ENCODE measurements at places on chromosomes 1 and 21.

DNA sequence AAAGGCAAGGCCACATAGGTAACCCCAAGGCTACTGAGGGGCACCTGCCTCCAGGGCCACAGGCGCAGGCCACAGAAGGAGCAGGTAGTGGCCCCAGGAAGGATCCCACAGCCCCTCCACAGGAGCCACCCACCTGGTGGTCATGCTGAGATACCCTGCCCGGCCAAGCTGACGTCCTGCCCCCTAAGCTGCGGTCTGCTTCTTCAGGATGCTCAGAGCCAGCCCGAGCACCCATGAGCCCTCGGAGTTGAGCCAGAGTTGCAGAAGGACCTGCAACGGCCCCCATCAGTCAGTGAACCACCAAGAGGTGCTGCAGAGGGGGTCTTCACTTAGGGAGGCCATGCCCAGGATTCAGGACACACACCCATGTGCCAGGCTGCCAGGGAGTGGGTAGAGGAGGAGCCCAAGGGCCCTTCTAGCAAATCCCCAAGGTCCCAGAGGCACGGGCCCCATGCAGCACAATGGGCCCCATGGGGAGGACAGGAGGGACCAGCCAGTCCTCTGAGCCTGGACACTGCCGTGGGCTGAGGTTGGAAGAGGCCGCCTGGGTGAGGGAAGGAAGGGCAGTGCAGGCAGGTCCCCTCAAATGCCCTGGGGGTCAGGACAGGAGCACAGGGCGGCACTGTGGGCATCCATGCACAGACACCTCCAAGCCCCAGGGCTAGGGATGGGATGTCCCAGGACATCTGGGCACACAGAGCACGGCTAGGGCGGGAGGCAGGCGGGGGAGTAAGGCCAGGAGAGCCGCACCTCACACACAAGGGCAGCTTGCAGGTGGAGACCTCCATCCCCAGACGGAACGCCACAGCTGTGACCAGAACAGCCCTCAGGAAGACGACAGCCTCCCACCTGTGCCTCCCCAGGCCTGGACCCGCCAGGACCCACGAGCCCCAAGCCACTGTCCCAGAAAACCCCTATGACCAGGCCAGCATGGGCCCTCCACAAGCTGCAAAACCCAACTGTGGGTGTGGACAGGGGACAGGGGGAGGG lies 20.5 kb downstream of the WNT9A start:
- DNase-seq: no peak

DNA sequence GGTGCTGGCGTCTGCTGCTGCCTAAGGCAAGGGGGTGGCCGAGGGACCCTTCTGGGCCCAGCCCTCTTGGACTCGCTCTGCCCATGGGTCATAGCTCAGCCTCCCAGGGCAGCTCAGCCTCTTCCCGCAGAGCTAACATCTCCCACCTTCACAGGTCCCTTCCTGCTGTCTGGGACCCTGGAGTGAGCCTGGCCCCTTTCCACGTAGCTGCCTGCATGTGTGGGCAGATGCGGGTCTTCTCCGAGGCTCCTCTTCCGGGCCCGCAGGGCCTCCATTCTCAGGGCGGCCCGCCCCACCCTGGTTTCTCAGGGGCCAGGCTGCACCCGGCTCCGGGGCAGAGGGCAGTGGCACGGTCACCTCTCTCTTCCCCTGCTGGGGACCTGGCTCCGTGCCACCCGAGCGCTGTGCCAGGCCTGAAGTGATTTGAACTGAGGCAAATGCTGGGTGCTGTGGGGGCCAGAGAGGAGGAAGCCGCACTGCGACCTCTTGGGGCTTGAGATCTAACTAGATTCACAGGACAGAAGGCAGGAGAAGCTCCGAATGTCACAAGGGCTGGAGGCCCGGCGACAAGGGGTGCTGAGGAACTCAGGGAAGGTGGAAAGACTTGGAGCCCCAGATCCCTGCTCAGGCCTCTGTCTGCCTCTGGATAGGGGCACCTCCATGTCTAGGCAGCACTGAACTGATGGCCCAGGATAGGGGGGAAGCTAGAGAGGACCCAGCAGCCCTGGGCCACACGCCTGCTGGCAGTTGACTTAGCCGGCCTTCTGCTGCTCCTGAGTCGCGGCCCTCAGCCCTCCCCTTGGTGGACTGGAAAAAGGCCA lies 40.7 kb downstream of the COQ8A start:
- no peak for DNase-seq

DNA sequence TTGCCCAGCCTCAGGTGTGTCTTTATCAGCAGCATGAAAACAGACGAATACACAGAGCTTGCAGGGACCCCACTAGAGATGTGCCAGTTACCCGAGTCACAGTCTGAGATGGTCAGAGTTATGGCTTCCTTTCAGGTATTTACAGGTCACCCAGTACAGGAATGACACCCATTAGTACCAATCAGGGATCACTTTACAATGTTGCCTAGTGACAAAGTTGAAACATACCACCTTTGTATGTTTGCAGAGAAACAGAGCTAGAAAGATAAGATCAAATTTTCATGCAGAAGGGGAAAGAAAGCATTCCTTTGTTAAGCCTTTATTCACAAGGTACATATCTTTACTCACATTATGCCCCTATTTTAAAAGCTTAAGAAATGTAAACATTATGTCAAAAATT lies 137.6 kb downstream of the RGS7 start:
- no peak for DNase-seq

- DNase-seq: no peak
Measured at GRCh38 chr1:164692420-164692819, 133.4 kb downstream of the PBX1 start.

DNA sequence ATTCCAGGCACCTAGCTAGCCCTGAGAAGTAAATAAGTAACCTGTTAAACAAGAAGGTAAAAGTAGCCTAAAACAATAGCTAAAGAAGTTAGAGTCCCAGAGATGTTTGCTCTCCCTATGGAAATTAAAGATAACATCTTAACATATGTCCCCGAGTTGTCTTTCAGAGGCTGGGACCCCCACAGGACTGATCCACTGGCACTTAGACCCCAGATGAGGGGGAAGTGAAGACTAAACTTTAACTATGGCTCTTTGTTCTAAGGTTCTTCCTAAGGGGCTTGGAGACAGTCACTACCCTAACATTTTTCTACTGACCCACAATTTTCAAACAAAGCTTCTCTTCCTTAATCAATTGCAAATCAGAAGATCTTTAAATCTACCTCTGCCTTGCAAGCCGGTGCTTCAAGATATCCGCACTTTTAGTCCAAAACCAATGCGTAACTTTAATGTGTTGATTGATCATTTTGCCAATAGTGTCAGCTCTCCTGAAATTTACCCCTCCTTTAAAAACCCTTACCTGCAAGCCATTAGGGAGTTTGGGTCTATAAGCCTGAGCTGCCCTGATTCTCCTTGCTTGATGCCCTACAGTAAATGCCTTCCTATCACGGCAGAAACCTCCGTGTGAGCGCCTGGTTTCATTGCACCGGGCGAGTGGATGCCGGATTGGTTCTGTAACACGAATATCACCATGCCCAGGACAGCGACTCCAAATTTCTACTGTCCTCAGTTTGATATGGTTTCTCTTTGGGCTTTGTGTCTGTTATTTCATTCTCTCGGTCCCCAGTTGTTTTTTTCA lies 404.4 kb downstream of the SIPA1L2 start:
- DNase-seq: no peak

GRCh38 chr1:181429462-181429861 lies 53.9 kb upstream of the CACNA1E start:
- no peak for DNase-seq

DNA sequence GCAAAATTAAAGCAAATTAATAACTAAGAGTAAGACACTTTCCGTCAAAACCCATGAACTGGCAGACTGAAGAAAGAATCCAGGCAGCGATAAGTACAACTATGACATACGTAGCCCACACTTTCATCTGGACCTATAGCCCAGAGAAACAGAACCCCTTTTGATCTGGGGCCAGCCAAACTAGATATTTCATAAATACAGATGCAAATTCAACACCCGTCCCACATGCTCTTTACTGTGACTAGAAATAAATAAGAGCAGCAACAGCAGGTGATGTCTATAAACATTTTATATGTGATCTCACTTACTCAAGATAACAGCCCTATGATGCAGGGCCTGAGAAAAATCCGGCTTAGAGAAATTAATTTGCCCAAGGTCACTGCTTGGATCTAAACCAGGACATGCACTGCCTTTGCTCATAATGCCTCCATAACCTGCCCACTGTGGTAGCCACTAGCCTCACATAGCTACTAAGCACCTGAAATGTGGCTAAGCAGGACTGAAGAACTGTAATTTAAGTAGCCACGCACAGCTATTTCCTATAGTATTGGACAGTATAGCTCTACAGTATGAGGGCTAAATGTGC lies 130.2 kb downstream of the TGFBR3 start:
- no peak for DNase-seq

- no peak for DNase-seq
Measured at GRCh38 chr1:174975764-174976163, 24.0 kb upstream of the CACYBP start.

DNA sequence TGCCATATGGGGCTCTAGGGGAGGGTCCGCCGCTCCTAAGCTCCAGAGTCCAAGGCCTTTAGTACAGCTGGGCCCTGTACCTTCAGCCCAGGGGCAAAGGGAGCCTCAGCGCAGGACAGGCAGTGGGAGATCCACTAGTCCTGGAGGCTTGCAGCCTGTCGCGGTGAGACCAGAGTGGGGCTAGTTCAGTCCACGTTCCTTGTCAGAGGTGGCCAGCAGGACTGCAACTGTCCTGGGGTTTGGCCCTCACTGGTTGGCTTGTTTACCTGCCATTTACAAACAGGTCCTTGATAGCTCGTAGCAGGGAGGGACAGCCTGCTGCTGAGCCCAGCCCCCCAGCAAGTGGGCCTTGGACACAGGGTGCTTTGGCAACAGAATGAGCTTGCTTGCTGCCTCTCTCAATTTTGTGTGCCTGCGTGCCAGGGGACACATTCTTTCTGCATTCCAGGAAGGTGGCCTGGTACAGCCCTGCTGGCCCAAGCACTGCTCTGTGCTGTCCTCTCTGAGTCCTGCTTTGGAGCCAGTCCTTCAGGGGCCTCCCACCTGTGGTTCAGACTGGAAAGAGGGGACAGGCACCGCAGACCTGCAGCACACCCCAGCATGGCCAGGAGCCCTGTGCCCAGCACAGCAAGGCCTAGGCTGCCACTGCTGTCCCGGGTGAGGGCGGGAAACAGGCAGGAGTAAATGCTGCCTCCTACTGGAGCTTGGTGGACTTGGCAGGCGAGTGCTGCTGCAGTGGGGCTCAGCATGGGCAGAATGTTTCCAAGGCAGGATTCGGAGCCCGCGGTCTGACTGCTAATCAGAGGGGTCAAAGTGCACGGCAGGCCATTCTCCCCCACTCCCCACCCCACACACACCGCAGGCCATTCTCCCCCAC lies 15.2 kb downstream of the H6PD start:
- DNase-seq: peak; percentile 32

GRCh38 chr21:18298228-18298627 lies 53.6 kb downstream of the CHODL start:
- DNase-seq: no peak

DNA sequence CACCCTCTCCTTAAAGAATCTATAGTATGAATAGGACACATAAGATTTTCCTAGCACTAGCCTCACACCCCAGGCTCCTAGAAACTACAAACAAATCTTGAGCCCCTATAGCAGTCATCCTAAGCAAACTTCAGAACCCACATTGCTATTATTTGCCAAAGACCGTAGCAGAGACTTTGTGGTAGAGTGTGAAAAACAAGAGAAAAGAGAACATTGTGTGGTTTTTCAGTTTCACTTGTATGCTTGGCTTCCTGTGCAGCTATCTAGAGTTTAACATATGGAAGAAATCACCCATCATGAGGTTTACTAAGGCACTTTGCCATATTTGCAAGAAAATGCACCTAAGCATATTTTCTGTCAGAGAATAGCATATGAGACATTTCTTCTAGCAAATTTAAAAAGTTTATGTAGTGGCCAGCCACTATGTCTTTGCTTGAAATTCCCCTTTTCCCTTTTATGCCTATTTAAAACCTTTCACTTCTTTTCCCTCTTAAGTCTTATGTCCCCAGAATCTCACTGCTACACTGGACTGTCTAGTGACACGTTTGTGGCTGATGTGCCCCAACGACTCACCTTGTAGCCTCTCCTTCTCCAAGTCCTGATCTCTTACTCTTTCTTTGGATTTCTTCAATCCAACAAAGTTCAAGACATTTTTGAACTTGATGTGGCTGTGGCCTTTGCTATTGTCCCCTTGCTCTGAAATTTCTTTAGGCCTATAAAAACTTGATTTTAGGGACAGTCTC lies 25.6 kb downstream of the CCDC190 start:
- DNase-seq: peak; percentile 80

GRCh38 chr1:228000836-228001563 lies 5.8 kb upstream of the WNT3A start:
- no peak for DNase-seq

DNA sequence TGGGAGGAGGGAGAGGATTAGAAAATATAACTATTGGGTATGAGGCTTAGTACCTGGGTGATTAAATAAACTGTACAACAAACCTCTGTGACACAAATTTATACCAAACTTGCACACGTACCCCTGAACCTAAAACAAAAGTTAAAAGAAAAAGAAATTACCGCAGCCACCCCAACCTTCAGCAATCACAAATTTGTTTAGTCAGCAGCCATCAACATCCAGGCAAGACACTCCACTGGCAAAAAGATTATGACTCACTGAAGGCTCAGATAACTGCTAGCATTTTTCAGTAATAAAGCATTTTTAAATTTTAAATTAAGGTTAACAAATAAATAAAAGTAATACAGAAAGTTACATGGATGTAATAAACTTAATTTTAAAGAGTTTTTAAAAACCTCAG lies 14.4 kb upstream of the DEPDC1 start:
- DNase-seq: no peak

GRCh38 chr1:22228074-22228473 lies 85.2 kb upstream of the WNT4 start:
- no peak for DNase-seq

DNA sequence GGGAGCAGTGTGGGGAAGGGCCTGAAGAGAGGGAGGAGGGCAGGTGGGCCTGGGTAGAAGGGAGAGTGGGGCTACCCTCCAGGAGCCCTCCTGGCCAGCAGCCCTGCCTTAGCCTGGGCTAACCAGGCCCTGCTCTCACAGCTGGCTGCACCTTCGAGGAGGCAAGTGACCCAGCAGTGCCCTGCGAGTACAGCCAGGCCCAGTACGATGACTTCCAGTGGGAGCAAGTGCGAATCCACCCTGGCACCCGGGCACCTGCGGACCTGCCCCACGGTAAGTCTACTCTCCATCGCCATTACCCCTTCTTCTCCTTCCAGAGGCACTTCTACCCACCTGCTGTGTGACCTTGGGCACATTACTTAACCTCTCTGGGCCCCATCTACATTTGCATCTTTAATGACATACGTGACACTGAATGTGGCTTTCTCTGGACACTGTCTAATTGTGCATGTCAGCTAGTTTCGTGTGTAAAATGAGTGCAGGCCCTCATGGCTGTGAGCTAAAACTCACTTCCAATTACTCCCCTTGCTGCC lies 18.9 kb downstream of the PTPRU start:
- no peak for DNase-seq

DNA sequence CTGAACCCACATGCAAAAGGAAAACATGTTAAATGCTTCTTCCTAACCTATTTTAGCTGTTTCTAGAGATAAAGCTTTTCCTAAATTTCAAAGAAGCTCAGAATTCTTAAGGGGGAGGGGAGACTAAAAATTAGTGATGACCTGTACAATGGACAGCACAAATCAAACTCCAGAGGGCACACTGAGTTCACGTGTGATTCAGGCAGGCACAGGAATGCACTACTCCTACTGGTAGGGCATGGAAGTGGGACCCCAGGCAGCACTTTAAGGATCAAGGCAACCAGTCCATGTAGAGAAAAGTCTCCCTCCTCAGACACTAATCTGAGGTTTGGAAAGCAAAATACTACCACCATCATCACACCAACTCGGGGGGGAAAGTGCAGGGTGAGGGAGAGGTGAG lies 31.3 kb upstream of the CLCA4 start:
- DNase-seq: no peak

GRCh38 chr1:46456411-46456963 lies 33.1 kb upstream of the DMBX1 start:
- no peak for DNase-seq

GRCh38 chr21:30958741-30959140 lies 77.4 kb upstream of the KRTAP11-1 start:
- no peak for DNase-seq

Data from activated CD4-positive, alpha-beta T cell treated with anti-CD3 and anti-CD28 coated beads, Interleukin-2, Interleukin-4, amounts not matched to agents 100 ng/mL and 50 ng/mL, durations not matched to agents 16 hours and 8 hours (primary cell).